ENCODE measurements at places on chromosomes 11 and 22.

GRCh38 chr11:23536907-23537306 lies 676.6 kb upstream of the CCDC179 start:
- DNase-seq: no peak

DNA sequence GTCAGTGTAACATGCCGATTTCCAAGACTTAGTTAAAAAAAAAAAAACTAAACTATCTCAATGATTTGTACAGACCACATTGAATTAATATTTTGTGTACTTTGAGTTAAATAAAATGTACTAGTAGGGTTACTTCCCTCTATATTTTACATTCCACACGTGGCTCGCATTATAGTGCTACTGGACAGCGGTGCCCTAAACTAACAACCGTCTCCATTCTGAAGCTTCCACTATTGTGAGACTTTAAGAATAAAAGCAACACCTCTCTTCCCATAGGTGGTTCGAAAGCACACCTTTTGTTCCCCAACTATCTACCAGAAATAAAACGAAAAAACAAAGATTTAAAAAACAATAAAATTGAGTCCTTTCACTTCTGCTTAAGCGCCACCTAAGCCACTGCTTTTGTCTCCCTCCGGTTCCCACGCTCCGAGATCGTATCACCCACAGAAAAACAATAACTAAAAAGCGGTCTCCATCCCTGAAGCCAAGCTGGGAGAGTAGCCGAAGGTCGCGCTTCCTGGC lies 380 bp upstream of the TTC17 start:
- no peak for DNase-seq

GRCh38 chr11:99418927-99419720 lies 398.4 kb downstream of the CNTN5 start:
- DNase-seq: no peak

- no peak for DNase-seq
These were observed 36.1 kb upstream of the OR8B8 start for GRCh38 chr11:124481365-124482323.

DNA sequence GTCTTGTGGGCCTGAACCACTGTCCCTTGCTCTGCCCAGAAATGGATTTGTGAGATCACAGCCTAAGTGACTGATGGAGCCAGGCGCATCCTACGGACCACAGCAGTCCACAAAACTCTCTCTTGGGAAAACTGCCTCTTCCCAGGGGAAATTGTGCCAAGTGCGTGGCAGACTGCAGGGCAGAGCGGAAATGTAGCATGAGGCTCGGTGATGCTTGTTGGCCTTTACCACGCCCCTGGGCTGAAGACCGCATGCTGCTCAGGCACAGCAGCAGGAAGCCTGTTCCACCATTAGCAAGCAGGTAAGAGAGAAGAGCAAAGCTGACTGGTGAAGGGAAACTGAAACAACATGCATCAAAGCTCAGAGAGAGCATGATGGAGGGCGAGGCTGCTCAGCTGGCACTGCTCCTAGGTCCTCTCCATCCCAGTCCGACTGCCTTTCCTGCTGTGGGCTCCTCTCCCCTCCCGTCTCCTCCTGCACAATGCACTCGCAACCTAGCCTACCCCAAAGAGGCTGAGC lies 26.5 kb upstream of the SCARF2 start:
- DNase-seq: peak; percentile 20

GRCh38 chr22:25898707-25899365 lies 156.8 kb downstream of the MYO18B start:
- DNase-seq: no peak

GRCh38 chr11:72141066-72141465 lies 5.5 kb downstream of the FOLR3 start:
- no peak for DNase-seq

GRCh38 chr22:32269316-32269715 lies 14.2 kb upstream of the SLC5A4 start:
- DNase-seq: no peak

DNA sequence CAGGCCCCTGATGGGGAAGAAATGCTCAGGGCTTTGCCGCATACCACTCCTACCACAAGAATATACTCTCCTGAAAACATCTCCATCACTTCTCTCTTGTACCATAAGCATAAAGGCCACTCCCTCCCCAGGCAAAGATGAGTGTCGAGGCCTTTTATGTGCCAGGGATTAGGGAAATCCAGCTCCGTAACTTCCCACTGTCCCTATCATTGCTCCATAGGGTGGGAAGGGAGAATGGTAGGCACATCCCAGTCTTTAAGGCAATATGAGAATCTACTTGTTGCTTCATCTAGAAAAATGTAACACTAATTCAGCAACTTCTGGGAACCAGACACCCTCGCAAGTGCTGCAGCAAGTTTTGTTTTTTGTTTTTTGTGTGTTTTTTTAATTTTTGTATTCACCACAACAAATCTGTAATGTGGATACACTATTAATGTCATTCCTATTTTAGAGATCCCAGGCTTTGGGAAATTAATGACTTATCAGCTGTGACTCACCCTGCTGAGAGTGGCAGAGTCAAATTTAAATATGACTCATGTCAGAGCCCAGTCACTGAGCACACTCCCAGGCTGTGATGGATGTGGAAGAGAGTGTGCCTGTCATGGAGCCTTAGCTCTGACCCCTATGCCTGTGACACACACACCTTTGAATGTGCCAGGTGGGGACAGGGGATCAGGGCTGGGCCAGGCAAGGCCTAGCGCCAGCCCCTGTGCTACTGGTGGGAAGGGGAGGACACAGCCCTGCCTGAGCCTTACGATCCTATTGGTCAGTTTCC lies 23.4 kb downstream of the PANX1 start:
- DNase-seq: no peak

DNA sequence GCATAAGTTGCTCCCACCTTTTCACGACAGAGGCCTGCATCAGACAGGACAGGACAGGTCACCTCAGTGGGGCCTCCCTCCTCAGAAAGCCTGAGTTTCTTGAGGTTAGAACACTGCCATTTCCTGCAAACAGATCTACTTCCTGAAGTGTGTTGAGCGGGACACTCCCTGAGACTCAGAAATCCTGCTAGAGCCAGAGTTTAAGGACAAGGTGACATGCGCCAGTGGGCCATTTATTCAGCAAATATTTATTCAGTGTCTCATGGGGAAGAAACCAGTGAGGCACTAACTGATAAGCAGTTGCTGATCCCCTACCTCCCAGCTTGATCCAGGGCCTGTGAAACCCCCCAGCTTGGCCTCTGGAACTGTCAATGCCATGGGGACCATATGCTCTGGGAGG lies 454.6 kb downstream of the SOX6 start:
- DNase-seq: no peak

DNA sequence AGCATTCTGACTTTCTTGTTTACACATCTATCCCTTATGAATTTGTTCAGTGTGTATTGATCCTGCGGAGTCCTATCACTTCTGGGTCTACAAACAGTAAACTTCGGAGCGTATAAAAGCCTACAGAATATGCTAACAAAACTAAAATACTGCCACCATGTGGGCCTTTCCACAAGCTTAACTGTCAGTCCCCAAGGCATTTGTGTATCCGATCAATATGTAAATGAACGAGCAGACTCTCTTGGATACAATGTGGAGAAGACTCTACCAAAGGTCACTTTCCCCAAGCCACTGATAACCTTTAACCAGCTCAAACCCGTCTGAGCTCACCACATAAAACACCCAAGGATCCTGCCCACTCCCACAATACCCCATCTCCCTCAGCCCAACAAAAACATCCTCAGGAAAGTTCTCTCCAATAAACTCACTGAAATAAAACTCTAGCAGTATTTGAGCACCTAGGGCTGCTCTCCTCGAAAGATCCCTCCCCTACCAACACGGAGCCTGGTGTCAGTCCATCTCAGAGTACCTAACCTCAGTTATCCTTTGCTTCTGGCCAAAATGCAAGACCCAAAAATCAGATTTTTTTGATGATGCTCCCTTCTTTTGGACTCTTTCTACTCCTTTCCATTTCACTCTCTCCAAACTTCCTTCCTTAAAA lies 17.8 kb downstream of the ADA2 start:
- no peak for DNase-seq

DNA sequence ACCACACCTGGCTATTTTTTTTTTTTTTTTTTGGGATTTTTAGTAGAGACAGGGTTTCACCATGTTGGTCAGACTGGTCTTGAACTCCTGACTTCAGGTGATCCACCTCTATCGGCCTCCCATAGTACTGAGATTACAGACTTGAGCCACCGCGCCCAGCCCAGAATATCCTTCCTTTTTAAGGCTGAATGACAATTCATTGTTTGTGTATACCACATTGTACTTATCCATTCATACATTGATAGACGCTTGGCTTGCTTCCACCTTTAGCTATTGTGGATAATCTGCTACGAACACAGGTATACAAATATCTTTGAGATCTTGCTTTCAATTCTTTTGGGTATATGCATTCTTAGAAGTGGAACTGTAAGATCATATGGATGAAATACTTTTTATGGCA lies 10.8 kb upstream of the RASSF10 start:
- no peak for DNase-seq

DNA sequence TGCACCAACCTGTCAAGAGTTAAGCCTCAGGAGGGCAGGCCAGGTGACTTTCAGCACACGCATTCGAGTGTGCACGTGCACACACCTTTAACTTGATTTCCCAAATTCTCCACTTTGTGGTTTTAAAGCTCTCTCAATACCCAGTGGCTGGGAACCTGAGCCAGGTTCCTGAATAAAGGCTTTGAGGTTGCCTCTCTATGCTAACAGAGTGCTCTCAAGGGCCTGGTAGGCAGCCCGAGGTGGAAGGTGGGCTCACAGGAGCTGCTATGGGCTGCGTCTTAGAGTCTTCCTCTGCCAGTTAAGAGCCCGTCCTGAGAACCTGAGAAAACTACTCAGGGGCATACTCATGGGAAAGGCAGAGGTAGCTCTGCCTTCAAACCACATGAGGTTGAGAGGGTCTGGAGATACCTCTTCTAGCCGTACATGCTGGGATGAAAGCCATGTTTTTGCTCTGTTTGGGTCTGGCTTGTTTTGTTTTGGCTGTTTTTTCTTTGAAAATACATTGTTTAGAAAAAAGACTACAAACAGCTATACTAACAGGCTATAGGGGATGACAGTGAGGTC lies 11.6 kb upstream of the SERPIND1 start:
- DNase-seq: no peak

GRCh38 chr11:69233744-69234570 lies 60.0 kb upstream of the MYEOV start:
- no peak for DNase-seq

DNA sequence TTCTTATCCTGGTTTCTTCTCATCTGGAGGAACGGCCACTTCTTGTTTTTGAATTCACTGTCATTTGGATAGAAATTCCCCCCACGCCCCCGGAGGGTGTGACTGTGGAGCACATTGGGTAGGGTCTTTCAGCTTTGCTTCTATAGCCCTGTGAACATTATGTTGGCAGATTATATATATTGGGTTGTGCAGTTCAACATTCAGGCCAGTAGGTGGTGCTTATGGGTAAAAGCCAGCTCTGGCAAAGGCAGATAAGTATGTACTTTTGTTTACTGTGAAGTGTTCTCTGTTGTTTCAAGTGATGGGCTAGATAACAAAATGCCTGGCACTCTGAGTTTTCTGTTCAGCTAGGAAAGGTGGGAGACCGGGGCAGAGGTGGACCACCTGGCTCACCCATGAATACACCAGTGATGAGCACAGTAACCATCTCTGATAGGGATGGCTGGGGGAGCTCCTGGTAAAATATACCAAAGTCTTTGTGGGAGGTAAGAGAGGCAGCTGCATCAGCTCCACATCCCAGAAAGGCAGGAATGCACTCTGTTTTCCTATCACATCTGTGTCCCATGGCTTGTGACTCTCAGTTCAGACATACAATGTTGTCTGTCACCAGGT lies 1348.2 kb upstream of the RAG2 start:
- no peak for DNase-seq

DNA sequence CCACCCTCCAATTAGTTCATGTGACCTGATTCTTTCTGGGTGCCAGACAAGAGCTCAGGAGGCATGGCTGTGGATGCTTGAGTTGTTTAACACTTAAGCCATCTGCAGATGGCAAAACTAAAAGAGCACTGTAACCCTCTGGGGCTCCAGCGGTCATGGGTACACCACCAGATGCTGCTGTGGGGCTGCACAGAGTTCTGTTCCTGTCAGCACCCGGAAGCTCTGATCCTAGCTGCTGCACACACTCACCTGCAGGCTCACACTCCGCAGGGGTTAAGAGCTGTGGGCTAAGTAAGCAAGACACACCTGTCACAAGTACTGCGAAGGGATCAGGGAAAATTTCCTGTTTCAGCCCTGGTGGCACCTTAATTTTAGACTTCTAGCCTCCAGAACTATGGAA lies 307.8 kb downstream of the C11orf87 start:
- no peak for DNase-seq

- DNase-seq: no peak
These were observed 78.3 kb downstream of the BBOX1 start for GRCh38 chr11:27118949-27119348.

- no peak for DNase-seq
These were observed 3.2 kb downstream of the RASSF7 start for GRCh38 chr11:563812-564578.

- no peak for DNase-seq
These were observed 18.0 kb downstream of the PPP2R1B start for GRCh38 chr11:111748035-111748804.

DNA sequence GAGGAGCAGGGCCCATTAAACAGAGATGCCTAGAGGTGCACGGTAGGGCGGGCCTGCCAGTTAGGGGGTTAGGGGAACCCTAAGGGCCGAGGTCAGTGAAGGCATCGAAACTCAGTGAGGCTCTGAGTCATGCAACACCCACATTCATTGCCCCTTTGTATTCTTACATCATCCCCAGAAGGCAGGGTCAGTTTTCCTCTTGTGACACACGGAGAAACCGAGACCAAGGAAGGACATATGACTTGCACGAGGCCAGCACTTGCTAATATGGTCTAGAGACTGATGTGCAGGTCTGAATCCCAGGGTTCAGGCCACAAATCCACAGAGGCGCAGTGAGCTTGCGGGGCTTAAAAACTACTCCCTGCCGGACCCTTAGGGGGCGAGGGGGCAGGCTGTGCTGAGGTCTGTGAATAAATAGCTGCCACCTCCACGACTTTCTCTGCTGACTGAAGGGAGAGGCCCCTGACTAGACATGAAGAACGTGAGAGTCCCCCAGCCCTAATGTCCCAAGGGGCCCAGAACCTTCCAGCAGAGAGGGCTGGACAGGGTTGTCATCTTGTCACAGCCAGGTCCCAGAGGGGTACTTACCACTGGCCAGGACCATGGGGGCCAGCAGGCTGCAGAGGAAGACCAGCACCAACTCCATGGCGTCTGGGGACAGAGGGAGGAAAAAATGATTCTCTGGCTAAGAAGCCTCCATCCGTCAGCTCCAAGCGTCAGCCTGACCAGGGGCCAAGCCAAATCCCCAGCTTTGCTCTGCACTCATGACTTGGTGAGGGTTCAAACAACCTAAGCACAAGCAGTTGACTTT lies 17.8 kb upstream of the FXYD2 start:
- DNase-seq: no peak

- no peak for DNase-seq
These were observed 149.7 kb upstream of the PLET1 start for GRCh38 chr11:112410325-112410724.
